HS-5 (cell line): ENCODE measurements at places on chromosomes 6 and 20.

DNA sequence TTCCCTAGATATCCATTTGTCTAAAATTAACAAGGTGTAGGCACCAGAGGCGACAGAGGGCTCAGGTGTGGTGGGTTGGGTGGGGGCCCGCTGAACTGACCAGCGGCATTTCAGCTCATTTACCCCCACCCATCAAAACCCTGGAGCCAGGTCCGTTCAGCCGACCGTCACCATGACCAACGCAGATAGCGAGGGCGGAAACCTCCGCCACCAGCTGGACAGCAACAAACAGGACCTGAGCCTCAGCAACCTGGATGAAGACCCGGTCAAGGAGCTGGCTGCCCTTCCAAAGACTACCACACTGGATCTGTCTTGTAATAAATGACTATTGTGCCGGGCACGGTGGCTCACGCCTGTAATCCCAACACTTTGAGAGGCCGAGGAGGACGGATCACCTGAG lies 120.8 kb upstream of the LGSN start:
- DNase-seq: no peak

DNA sequence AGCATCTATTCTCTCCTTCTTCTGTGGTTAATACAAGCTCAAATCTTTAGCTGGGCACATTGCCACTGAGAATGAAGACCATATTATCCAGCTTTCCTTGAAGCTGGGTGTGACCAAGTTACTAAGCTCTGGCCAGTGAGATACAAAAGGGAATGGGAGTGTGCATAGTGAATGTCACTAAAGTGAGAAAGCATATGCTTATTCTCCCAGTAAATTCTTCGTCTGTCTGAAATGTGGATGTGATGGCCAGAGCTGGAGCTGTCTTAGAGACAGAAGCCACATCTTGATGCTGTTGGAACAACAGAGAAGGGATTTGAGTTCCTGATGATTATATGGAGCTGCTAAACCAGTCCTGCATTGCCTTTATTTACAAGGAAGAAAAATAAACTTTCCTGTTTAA lies 60.1 kb downstream of the SESN1 start:
- no peak for DNase-seq

GRCh38 chr20:31861135-31861384 lies 9.3 kb downstream of the DUSP15 start:
- DNase-seq: no peak

DNA sequence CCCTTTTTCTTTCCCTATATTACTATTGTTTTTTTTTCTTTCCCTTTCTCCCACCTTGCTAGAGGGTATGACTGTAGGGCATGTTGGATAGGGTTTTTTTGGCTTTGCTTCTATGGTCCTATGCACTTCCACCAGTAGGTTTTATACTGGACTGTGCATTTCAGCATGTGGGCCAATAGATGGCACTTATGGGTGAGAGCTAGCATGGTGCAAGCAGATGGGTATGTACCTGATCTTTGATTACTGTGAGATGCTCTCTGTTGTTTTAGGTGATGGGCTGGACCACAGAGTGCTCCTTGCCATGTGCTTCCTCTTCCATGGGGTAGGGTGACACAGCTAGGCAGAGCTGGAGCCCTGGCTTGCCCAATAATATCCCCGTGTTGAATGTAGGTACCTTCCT lies 128.5 kb upstream of the CHD6 start:
- DNase-seq: no peak

GRCh38 chr6:169112483-169113320 lies 140.9 kb downstream of the THBS2 start:
- no peak for DNase-seq

- no peak for DNase-seq
These were observed 46.1 kb upstream of the GFRAL start for GRCh38 chr6:55281215-55281614.

DNA sequence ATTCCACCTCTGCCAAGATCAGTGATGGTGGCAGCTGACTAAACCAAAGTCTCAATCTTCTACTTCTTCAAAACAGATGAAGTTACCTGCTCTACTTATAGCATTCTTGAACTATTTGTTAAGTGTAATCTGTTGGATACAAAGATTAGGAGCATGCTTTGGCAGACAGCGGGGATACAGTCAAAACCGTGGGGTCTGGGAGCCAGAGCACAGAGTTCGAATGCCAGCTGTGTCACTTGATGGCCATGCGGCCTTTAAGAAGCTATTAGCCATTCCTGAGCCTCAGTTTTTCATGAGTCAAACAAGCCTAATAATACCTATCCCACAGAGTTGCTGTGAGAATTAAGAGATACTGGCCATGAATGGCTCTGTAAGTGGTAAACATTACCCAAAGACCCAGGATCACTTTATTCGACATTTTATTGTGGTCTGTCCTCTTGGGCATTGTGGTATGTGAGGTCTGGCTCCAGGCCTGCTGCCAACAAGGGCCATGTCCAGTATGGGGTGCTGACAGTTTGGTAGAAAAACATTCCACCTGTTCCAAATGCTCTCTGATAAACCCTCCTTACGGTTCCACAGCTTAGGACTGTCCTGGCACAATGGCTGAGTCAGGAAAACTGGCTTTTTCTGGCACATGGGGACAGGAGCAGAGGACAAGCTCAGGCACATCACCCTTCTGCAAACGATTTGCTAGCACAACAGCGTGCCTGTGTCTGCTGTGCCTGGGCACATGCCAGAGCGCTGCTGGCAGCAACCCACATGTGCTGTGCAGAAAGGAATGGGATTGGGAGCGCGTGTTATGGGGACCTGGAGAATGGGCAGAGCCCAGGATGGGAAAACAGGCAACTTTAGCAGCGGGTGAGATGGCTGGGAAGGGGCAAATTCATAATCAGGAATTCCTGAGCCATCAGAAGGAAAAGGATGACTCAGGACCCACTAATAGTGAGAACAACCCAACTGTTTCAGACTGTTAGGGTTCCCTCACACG lies 15.7 kb upstream of the FAM83C start:
- peak; percentile 88 for DNase-seq

DNA sequence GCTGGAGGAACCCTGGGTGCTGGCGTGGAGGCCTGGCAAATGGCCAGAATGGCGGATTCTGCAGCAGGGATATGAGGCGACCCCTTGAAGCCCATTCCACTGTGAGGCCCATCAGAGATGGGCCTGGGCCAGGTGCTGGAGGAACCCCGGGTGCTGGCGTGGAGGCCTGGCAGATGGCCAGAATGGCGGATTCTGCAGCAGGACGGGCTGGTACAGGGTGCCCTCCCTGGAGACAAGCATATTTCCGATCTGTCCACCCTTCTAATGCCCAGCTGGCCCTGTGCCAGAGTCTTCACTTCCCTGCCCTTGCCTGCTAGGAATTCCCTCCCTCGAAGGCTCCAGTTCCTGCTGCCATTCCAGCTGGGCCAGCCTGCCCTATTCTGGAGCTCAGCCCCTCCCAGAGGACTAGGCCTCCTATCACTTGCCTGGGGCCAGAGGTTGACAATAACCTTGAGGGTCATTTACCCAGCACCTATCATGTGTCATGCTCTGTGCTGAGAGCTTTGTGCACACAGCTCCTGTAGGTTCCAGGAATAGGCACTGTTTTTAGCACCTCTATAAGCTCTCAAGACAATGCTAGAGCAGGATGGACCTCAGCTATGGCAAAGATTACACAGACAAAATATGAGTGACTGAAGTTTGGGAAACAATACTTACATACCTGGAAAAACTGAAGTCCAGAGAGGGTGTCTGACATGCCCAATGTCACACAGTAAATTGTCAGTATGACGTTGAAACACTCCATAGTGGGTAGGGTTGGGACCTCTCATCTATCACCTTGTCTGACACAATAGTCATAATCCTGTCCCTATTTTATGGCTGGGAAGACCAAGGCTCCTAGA lies 21.4 kb downstream of the SUN5 start:
- no peak for DNase-seq

- no peak for DNase-seq
These were observed 19.3 kb upstream of the SLCO4A1 start for GRCh38 chr20:62622877-62623487.

GRCh38 chr20:34585019-34585418 lies 26.5 kb downstream of the MAP1LC3A start:
- DNase-seq: no peak

- peak; percentile 31 for DNase-seq
These were observed 82.9 kb upstream of the MLN start for GRCh38 chr6:33886673-33887144.

DNA sequence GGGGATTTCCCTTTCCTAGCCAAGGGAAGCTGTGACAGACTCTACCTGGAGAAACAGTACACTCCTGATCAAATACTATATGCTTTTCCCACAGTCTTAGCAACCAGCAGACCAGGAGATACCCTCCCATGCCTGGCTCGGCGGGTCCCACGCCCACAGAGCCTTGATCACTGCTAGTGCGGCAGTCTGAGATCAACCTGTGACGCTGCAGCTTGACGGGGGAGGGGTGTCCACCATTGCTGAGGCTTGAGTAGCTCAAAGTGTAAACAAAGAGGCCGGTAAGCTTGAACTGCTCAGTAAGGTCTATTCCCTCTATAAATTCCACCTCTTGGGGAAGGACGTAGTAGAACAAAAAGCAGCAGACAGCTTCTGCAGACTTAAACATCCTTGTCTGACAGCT lies 63.2 kb downstream of the WASF1 start:
- no peak for DNase-seq

GRCh38 chr20:35546127-35546526 lies 4.2 kb downstream of the ERGIC3 start:
- no peak for DNase-seq

DNA sequence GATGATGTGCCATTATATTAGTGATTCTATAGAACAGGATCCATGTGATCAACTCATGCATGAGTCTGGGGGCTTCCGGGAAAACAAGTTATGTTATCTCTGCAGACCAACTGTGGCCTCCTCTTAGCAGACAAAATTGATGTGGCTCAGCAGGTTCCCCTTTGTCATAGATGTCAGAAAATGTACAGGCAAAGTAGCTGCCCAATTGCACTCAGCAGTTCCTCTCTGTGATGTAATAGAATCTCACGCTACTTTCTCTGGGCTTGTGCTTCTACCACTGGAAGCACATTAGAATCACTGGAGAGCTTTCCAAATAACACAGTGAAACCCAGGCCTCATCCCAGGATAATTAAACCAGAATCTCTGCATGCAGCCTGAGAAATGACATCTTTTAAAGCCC lies 253.1 kb downstream of the SLC24A3 start:
- no peak for DNase-seq

DNA sequence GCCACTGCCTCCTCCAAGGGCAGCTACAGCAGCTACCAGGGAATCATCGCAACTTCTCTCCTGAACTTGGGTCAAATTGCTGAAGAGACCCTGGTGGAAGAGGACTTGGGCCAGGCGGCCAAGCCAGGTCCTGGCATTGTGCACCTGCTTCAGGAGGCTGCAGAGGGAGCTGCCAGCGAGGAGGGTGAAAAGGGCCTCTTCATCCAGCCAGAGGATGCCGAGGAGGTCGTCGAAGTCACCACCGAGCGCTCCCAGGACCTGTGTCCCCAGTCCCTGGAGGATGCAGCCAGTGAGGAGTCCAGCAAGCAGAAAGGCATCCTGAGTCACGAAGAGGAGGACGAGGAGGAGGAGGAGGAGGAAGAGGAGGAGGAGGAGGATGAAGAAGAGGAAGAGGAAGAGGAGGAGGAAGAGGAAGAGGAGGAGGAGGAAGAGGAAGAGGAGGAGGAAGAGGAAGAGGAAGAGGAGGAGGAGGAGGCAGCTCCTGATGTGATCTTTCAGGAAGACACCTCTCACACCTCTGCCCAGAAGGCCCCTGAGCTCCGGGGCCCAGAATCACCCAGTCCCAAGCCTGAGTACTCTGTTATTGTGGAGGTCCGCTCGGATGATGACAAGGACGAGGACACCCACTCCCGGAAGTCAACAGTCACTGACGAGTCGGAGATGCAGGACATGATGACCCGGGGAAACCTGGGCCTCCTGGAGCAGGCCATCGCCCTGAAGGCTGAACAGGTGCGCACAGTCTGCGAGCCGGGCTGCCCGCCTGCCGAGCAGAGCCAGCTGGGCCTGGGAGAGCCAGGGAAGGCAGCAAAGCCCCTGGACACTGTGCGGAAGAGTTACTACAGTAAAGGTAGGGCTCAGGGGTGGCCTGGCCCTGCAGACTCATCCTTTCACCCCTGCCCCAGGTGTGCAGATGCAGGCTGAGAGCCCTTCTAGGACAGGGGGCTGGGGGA lies 43.7 kb downstream of the MYT1 start:
- no peak for DNase-seq

DNA sequence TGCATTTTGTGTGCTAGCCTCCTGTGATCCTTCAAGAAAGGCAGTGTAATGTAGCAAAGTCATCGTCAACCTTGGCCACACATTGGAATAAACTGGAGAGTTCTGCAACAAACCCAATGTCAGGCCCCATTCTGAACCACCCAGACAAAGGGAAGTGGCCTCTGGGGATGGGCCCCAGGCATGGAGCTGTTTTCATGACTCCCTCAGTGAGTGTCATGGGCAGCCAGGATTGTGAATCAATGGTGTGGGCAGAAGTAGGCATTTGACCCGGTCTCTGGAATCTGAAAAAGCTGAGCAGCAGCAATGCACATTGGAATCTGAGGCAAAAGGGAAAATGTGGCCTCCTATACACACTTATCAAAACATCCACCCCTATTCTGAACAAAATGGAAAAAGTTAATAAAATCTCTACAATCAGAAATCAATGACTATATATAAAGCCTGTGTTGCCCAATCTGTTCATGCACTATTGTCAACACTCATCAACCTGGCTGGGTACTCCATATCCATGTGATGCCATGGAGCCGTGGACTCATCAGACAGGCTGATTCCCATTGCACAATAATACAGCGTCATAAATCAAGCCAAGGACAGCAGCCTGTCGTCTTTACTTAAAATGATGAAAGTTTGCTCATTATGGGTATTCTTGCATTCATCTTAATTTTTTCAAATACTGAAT lies 134.9 kb upstream of the STMND1 start:
- DNase-seq: no peak

GRCh38 chr6:29631860-29632731 lies 887 bp downstream of the GABBR1 start:
- DNase-seq: no peak

GRCh38 chr6:166032366-166033200 lies 135.1 kb downstream of the TBXT start:
- no peak for DNase-seq

DNA sequence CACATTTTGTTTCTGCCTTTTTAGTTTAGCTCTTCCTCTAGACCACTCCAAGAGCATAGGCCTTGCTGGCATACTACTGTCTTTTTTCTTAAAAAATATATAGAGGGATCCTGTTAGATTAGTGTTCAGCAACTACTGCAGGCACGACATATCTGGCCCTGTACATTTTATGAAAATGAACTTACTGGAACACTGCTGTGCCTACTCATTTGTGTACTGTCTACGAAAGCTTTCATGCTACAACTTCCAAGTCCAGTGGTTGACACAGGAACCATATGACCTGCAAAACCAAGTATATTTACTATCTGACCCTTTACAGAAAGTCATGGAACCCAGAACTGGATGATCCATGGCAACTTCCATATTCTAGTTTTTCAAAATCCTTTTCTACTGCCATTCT lies 66.6 kb upstream of the SPTLC3 start:
- DNase-seq: no peak
